ENCODE measurements at places on chromosomes 5 and 9.

DNA sequence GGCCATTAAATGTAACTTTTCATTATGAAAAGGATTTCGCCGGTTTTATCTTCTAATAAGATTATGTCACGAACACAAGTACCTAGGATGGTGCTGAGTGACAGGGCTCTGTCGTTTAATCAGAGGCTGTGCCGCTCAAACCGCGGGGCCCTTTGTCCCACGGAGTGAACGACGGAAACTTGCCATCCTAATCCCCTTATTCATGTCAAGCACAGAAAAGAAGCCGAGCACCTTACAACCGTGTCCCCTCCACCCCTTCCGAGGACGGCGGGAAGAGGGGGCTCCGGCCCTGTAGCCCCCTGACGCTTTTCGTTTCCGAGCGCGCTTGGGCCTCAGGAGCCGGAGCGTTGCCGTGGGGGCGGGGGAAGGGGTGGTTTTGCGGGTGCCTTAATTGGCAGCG lies 11.2 kb downstream of the LMX1B start:
- DNase-seq: no peak

- no peak for DNase-seq
These were observed 283.2 kb upstream of the TMEM161B start for GRCh38 chr5:88551724-88552345.

DNA sequence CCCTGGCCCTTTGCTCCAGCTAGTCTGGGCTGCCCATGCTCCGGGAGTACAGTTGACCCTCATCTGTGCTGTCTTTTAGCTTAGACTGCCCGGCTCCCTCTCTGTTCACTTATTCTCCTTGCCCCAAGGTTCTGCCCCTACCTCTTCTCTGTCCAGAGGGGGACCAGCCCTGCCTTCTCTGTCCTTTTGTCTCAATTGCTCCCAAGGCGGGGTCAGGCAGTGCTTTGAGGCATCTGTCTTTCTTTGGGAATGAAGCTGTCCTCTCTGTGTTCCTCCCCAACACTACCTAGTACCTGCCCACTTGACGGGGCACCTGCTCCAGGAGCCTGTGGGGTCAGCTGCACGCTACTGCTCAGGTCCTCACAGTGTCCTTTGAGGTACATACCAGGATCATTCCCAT lies 59.3 kb downstream of the PSD2 start:
- no peak for DNase-seq

DNA sequence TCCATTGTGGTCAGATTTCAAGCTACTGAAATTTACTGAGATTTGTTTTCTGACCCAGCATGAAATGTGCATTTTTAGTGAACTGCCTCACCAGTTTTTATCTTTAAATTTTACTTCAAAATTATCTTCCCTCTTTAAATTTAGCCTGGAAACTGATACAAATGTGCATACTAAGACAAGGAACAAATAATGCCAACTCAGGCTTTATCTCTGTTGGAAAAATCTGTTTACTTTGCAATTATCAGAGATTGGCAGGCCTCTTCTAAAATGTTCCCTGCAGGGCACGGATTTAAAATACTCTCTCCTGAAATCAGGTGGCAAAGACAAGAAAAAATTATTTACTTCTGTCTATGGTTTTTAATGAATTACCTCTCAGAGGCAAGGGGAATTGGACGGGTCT lies 151.0 kb upstream of the PTCH1 start:
- DNase-seq: no peak

DNA sequence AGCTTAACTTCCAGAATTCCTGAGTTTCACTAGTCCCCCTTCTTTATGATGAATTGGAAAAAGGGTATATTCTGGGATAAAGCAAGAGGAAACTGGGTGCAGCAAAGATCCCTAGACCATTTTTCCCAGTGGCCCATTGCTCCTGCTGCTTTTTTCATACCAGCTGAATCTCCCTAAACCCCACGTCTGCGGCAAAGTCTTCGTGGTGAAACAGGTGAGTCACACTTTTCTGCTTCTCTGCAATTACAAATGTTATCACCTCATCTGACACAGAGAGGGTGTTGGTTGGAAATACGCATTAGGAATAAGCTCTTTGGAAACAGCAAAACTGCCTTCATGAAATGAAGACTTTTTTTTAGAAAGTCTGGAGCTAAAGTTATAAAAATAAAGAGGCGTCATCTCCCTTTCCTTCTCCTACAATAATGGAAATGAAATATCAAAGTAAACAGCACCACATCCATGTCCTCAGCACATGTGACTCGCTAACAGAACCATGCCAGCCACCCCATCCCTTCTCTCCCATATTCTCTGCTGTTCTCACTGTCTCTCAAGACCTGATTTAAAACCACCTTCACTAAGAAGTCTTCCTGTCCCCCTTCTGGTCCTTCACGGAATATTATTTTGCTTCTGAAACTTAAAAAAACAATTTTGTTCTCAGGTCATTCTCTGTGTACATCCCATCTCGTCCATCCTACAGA lies 39.5 kb upstream of the GLRX start:
- DNase-seq: peak; percentile 54

GRCh38 chr5:163506726-163507125 lies 1.3 kb downstream of the MAT2B start:
- DNase-seq: no peak

DNA sequence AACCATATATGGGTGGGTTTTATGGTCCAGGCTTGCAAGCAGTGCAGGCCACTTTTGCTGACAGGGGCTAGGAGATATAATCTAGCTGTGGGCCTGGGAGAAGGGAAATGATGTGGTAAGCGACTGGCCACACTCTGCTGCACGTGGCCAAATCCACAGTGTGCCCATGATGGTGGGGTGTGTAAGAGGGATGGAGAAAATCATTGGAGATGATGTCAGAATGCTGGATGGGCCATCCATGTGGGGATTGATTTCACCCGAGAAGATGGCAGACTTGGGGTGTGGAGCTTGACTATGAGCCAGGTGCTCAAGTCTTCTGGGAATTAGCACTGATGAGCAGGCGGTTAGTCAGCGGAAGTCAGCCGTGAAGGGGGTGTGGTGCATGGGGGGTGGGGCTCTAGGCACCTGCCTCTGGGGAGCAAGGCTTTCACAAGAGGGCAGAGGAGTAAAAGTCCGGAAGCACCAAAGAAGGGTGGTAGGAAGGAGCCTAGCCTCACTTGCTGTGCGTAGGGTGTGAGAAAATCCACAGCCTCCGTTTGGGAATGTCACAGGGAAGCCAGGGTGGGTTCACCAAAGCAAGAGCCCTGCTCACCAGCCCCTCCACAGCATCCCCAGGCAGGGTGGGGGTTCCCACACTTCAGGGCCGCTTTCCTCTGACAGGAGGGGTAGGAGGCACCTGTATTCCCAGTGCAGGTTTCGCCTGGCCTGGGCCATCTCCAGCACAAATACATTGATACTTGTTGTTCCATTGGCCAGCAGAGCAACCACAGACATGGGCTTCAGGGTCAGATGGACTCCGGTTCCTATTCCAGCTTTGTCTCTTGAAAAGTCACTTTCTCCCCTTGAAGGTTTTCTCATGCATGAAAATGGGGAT lies 44.5 kb upstream of the ANGPTL2 start:
- no peak for DNase-seq

DNA sequence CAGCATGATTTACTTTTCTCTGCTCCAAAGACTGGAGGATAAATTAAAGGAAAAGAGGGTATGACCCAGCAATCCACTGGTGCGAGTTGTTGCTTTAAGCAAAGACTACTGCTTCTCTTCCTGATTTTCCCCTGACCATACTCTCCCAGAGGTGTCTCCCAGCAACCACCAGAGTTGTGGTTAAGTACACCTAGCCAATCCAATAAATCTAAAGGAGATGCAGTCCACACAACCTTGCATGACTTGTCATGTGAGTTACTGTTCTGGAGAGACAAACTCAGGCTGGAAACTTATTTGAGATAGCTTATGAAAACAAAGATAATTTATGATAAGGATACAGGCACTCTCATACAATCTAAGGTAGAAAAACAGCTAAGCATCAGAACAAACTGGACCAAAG lies 11.9 kb downstream of the TMC1 start:
- DNase-seq: no peak

DNA sequence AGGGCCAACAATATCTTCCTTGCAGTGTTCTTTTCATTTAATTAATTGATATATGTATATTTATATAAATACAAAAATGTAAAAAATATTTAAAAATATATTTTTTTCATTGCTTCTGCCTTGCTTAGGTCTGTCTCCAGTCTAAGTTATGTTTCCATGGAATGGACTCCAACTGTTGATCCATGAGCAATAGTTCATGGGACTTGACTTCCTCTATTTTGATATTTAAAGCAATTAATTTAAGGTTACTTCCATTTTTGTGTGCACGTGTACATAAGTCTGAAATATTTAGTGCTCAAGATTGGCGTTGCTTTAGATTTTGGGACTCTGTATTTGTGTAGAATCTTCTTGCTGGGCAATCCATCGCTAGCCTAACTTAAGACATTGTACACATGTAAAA lies 155.3 kb upstream of the KLF9 start:
- DNase-seq: no peak

DNA sequence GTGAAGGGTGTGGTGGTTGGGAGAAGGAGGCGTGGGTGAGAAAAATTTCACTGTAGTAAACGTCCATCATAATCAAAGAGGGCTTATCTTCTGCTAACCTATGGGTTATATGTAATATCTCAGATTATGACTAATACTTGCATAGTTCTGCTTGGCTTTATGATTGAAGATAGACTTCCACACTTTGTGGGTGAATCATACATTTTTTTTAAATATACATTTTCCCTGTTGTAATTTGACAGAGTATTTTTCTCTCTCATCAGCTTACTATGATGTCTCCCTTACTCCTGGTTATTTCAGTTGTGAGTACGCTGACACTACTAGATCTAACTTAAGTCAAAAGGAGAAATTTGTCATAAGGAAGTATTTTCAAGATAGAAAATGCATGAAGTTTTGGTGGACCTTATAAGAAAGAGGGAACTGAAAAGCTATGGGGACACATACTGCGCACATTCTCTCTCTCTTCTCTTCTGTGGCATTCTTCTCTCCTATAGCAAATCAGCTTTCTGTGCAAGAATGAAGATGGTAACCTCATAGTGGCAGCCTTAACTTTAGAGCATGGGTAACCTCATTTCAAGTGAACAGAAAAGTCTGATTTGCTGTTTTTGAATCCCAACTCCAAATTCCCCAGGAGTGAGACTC lies 4.9 kb upstream of the JAK2 start:
- no peak for DNase-seq

DNA sequence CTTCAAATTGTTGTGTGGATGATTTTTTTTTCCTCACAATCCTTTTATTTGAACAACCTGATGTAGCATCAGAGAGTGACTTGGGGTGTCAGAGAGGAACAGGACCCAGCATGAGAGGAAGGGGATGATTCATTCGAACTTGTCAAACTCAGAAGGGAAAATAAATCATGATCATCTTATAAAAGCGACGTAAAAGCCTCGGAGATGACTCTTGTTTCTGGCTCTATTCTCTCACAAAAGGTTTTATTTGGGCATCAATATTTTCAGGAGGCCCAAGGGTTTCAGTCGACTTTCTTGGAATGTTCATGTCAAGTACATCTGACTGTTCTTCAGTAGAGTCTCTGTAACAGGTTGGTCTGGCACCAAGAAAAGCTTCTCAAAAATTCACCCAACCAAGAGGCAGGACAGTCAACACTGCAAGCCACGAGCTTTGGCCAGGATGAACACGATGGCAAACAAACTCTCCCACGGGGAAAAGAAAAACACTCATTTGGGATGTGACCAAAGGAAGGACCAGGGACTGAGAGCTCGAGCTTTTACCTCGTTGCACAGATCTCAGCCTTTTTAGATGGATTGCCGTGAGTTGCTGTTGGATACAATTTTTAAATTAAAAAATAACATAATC lies 55.1 kb downstream of the ANKH start:
- no peak for DNase-seq

DNA sequence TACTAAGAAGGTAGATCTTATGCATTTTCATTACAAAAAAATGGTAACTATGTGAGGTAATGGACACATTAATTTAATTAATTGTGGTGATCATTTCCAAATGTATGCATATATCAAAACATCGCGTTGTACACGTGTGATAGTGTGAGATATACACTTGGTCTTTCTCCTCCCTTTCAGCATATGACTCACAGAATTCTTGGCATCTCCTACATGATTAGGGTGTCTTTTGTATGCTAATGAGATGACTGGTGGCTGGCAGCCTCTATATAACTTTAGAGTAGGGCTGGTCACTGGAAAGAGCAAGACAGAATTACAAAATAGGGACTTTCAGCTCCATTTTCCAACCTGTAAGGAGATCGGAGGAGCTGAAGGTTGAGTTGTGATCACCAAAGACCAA lies 1167.6 kb downstream of the CDH12 start:
- no peak for DNase-seq

GRCh38 chr5:153584126-153584959 lies 93.9 kb downstream of the GRIA1 start:
- DNase-seq: no peak

- DNase-seq: no peak
These were observed 25.4 kb upstream of the EXOC3 start for GRCh38 chr5:417301-418161.

DNA sequence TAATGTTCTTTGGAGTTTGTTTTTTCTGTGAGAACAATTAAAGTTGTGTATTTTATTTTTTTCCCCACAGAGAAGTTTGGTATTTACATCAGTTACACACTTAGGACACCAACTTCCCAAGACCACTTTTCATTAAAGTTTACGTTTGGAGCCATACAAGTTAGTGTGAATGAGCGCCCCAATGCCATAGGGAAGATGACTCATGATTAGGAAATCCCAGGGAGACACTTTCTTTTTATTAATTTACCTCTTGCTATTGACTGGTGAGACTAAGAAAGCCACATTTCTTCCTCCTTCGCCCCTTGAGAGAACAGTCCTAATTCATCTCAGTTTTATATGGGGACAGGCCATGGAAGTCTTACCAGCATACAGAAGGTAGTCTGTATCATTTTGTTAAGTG lies 57.1 kb downstream of the EDIL3 start:
- no peak for DNase-seq

- no peak for DNase-seq
These were observed 44.0 kb downstream of the TNPO1 start for GRCh38 chr5:72860499-72860898.

DNA sequence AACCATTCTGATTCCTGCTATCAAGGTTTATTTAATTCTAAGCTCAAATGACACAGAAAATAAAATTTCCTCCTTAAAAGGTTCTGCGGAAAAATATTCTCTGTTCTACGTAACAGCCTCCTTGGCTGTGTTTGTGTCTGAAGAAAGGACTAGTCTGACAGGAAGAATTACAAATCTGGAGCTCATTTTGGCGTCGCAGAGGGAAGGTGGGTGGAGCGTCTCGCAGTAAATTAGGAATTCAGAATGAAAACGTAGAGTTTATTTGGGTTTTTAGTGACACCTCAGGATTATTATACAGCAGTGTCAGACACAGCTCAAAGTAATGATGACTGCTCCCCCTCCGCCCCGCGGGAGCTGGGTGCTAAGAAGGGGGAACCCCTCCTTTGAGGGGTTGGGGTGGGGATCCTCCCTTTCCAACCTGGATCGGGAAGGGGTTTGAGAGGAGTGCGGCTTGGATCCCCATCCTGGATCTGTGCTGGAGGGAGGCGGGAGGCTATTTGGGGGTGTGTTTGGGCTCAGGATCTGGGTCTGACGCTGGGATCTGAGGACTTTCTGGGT lies 933 bp upstream of the TGFBR1 start:
- DNase-seq: no peak

GRCh38 chr5:137617528-137618205 lies 118.2 kb downstream of the KLHL3 start:
- no peak for DNase-seq

- no peak for DNase-seq
These were observed 386.6 kb upstream of the CLINT1 start for GRCh38 chr5:158245513-158245912.
